ENCODE measurements at places on chromosomes 16 and 17. TPM values are rescaled to one million over a fixed set of nuclear protein-coding genes. Genes with fewer than 3 reads are reported as not detected.

GRCh38 chr16:389352-389751, 7.6 kb upstream of the PGAP6 start:
- no peak for DNase-seq

DNA sequence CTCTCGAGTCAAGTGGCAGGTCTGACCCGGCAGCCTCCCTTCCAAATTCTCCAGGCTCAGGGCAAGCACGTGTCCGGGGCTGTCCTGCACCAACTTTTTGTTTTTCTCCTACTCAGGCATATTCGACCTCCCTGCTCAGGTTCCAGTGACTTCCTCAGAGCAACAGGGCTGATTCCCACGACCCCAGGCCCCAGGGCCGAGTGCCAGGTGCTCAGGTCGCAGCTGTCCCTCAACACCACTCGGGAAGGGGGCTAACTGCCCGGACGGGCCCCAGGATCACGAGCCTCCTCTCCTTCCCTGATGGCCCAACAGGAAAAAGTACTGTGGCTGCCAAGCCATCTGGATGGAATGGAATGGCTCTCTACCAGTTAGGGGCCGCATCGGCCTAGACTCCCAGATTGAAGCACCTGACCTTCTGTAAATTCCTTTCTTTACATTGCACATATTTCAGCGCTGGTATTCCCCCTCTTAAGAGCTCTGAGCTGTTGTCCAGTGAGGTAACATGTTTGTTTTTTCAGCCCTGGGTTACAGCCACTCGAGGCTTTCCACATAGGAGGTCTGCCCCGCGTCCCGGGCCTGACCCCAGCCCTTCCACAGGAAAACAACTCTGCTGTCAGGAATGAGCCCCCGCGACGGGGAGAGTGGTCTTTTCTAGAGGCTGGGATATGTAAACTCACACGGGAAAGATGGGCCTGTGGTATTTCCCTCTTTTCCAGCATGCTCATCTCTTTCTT, 25.0 kb downstream of the NXN start:
- no peak for DNase-seq

DNA sequence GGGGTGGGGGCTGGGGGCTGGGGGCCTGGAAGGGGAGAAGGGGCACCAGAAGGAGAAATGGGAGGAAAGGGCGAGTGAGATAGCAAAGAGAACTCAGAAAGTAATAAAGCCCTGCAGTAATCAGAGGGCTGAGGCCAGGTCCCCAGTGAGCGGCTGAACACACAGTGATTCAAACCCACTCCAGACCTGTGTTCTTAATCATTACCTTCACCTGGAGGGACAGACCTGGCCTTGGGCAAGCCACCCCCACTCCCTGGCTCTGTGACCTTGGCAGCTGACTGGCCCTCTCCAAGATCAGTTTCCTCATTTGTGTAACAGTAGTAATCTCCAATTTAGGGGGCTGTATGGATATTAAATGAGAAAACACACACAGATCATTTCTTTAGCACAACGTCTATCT, 150.4 kb downstream of the WWOX start:
- DNase-seq: no peak

GRCh38 chr17:43543300-43543699, 2.8 kb downstream of the ETV4 start:
- DNase-seq: no peak

DNA sequence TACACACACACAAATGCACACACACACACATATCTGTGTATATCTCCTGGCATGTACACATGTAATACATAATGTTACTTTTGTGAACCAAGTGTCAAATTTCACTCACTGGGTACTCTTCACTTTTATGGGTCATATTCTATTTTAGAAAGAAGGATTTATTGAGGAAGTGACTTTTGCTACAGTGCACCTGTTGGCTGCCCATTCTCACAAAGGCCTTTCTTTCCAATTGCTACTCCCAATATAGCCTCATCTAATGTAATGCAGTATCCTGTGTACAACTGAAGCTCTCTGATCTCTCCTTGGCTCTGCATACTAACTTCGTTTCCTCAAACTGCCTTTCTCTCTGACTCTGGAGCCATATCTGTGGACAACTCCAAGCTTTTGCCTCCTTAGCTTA, 107.5 kb downstream of the ABCA8 start:
- DNase-seq: no peak

- no peak for DNase-seq
These were observed 2.9 kb downstream of the SLC16A3 start for GRCh38 chr17:82231562-82232321.

GRCh38 chr17:58341861-58342475, 10.0 kb downstream of the SUPT4H1 start:
- DNase-seq: no peak

DNA sequence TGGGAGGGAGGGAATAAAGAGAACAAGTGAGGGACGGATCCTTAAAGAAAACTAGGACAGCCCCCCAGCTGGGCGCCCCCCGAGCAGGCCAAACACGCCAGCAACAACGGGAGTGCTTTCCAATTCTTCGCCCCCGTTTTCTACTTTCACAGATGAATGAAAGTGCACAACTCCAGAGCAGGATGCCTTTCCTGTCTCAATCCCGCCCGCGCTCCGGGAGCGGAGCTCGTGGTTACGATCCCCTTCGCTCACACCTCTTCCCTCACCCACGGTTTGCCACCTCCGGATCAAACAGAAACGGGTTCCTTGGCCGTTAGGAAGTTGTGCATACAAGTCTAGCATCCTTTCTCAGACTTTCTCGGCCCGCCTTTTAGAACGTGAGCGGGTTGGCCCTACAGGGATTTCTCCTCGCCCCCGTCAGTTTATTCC, 680 bp downstream of the SKA2 start:
- DNase-seq: peak; percentile 59

GRCh38 chr17:17749921-17750320, 68.7 kb downstream of the RAI1 start:
- peak; percentile 14 for DNase-seq

GRCh38 chr16:28602529-28602928, 5.7 kb upstream of the SULT1A2 start:
- DNase-seq: no peak

The TBC1D28 gene
- total RNA-seq: not detected

The DHX8 gene
- 24.2 TPM for total RNA-seq

The PPP1R27 gene
- total RNA-seq: not detected

The RANBP10 gene
- total RNA-seq: 1.8 TPM

The DPEP2 gene
- not detected for total RNA-seq

The SLC2A4 gene
- not detected for total RNA-seq

The LYZL6 gene
- not detected for total RNA-seq

The MYL4 gene
- total RNA-seq: not detected

The KRT9 gene
- not detected for total RNA-seq

The TM4SF5 gene
- total RNA-seq: not detected

The TNFSF13 gene
- 1.7 TPM for total RNA-seq

Measured in MG63 (cell line).